Mucosa of descending colon (tissue), 3 donors: ENCODE measurements at places on chromosomes 6 and 20. TPM values are rescaled to one million over a fixed set of nuclear protein-coding genes. Genes with fewer than 3 reads are reported as not detected.

Gene FAM162B
- total RNA-seq, result 0.76 TPM

Gene KPNA5
- total RNA-seq, result 5.5 TPM

Gene TOX2
- 2.9 TPM for total RNA-seq

Gene FNDC11
- total RNA-seq, result 0.25 TPM

Gene HLA-DQA2
- total RNA-seq, result not detected

Gene OR2J2
- not detected for total RNA-seq

Gene PLEKHG1
- total RNA-seq, result 29.1 TPM

Gene MUC22
- total RNA-seq, result not detected

Gene PHACTR1
- 3.1 TPM for total RNA-seq

DNA sequence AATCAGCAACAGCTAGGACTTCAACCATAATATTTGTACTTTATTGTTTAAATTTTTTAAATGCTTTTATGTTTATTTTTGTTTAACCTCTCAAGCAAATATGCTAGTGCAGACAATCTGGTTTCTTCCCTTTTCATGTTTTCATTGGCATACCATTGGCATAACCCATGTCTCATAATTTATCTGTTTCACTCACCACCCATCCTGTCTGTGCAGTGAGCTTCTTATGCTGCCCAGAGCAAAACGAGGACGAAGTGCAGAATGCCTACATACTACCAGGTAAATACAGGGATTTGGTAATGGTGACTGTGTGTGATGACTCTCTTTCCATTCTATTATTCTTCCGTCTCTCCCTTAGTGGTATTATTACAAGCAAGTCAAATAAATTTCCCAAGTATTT is 361.4 kb upstream of the KCNQ5 start:
- no peak for DNase-seq

DNA sequence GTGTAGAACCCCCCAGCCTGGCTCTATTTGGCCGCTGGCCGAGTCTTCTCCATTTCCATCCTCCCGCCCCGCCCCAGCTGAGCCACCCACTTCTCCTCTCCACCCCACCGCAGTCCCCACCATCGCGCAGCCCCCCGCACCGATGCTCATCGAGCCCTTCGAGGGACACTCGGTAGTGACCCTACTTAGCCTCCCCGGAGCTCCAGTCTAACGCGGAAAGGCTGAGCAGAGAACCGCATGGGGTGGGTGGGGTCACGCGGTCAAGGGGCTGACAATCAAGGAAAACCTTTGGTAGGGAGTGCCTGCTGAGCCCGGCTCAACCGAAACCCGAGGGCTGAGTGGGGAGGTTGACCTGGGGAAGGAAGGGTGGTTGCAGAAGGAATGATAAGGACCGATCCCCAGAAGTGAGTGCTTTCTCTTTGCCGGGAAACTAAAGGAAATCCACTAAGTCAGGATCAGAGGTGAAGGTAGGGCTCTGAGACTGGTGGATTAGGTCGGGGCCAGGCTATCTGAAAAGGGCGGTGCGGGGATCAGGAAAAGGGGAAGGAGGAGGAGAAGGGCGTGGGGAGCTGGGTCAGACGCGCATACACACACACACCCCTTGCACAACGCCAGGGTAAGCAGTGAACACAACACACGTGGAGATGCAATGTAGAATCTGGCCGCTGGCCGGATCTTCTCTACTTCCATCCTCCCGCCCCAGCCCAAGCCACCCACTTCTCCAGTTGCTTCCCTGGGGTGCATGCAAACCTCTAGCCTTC is 49.8 kb downstream of the CPXM1 start:
- DNase-seq, result peak; percentile 48

DNA sequence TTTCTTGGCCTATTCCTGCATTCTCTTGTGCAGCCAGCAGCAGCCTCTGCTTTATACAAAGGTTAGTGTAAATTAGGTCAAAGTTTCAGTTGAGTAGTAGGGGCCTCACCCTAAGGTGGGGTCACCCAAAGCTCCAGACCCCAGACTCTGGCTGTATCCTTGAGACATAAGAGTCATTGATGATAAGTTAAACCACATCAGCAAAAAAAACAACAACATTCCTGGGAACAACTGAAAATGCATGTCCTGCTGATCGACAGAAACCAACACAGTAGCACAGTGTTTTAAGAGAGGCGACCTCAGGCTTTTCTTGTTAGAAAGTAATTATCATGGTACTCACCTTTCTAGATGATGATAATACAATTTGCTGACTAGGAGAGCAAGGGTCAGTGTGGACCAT is 52.6 kb downstream of the TFAP2A start:
- DNase-seq, result no peak

DNA sequence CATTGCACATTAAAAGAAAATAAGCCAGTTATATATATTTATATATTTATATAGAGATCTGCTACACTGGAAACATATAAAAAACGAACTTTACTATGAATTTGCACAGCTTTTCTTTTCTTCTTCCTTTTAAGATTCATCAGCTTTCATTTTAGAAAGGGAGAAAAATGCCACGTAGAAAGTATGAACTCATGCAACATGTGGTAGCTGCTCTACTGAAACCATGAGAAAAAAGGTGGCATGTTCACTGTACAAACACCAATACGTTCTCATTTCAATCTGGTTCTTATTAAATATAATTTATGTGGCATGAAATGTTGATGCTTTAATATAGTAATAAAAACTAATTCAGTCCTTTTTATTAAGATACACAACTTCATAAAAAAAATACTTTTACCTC is 68.8 kb upstream of the THEMIS start:
- DNase-seq, result no peak

- DNase-seq, result no peak
Measured at GRCh38 chr20:20697325-20697845, 15.1 kb downstream of the RALGAPA2 start.

GRCh38 chr20:18436847-18437246 is 30.0 kb downstream of the DZANK1 start:
- DNase-seq, result no peak

GRCh38 chr6:40912158-40912946 is 126.7 kb downstream of the UNC5CL start:
- DNase-seq, result no peak

GRCh38 chr6:108168501-108169463 is 3.0 kb downstream of the NR2E1 start:
- peak; percentile 32 for DNase-seq

- DNase-seq, result no peak
Measured at GRCh38 chr6:123632641-123633040, 4.1 kb downstream of the TRDN start.

- no peak for DNase-seq
Measured at GRCh38 chr6:164085091-164086075, 670.9 kb downstream of the QKI start.

DNA sequence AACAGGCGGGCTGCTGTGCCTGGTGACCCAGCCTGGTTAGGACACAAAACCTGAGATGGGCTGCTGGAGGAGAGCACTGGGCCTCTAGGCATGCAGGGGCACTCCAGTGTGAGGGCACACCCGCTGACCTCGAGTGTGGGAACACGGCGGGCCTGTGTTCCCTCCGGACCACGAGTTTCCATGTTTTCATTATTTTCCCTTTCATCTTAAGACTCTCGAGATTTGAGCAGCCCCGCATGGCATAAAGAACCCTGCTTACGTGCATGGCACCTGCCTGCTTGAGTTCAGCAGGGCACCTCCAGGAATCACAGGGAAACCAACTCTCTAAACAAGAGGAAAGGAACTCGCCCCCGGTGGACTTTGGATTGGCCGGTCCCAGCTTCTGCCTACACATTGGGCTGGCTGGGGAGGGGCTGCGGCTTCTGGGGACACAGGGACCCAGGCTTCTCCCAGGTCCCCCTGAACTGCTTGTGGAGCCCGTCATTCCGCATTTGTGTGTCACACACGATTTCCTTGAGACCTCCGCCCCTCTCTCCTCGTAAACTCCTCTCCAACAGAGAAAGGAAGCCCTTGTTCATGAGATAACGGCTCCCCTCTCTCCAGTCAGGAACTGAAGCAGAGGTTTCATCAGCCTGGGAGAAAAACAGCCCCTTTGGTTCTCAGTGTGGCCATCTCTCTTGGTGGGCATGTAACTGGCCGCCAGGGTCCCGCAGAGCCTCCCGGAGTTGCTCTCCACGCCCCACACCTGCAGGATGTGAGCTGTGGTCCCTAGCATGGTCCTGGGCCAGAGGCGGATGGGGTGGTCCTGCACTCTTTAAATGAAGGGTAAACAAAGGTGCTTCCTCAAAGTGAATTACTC is 181.8 kb downstream of the TTLL2 start:
- DNase-seq, result peak; percentile 45

DNA sequence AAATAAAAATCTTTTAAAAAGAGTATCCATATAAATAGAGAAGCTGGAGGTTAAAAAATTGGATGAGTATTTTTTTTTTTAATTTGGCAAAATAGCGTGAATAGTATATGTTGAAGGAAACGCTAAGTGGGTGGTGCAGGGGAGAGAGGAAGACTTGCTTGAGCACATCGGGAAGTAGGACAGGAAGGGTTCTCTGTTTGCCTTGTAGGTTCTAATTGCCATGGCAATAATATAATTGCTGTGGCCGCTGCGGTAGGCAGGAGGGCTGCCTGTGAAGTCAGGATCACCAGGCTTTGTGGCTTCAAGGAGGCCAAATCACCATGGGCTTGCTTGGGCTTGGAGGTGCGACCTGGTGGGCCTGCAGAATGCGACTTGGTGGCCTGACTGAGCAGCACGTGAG is 35.1 kb downstream of the IGF2R start:
- DNase-seq, result no peak

DNA sequence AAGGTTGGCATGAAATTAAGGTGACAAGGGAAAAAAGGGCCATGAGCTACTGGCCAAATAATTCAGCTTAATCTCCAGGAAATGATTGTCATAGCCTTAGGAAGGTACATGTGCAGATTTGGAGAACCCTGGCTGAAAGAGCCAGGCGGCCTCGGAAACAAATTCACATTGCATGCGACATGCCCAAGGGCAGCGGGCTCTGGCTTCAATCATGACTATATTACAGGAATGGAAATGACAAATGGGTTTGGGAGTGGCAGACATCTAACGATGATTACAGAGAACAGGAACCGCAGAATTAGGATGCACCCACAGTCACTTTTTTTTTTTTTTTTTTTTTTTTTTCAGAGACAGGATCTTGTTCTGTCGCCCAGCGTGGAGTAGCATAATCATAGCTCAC is 112.4 kb upstream of the SALL4 start:
- no peak for DNase-seq

GRCh38 chr6:74369556-74369993 is 673.6 kb downstream of the CD109 start:
- no peak for DNase-seq

DNA sequence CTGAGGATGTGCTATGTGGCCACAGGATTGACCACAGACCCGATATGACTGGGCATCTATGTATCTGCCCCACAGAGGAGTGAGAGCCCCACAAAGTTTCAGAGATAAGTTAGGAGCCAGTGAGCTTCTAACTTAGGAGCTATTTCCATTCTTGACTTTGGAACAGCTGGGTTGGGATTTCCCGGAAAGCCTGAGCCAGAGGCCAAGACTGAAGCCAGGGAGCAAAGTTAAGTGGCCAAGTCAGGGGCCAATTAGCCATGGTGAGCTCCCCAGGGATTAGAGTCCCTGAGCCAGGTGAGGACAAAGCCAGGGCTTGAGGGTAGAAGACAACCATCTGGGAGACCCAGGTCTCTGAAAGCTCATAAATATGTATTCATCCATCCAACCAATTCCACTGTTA is 143.6 kb downstream of the MAFB start:
- DNase-seq, result no peak

GRCh38 chr20:51802170-51802751 is at the start of gene SALL4:
Gene SALL4 (minus strand): TSS chr20:51802521. CDS start chr20:51802408, 113 bp downstream.
- no peak for DNase-seq

- DNase-seq, result no peak
Measured at GRCh38 chr6:137792160-137793033, 74.7 kb upstream of the TNFAIP3 start.

GRCh38 chr6:64411226-64411625 is 775.6 kb downstream of the PHF3 start:
- no peak for DNase-seq

DNA sequence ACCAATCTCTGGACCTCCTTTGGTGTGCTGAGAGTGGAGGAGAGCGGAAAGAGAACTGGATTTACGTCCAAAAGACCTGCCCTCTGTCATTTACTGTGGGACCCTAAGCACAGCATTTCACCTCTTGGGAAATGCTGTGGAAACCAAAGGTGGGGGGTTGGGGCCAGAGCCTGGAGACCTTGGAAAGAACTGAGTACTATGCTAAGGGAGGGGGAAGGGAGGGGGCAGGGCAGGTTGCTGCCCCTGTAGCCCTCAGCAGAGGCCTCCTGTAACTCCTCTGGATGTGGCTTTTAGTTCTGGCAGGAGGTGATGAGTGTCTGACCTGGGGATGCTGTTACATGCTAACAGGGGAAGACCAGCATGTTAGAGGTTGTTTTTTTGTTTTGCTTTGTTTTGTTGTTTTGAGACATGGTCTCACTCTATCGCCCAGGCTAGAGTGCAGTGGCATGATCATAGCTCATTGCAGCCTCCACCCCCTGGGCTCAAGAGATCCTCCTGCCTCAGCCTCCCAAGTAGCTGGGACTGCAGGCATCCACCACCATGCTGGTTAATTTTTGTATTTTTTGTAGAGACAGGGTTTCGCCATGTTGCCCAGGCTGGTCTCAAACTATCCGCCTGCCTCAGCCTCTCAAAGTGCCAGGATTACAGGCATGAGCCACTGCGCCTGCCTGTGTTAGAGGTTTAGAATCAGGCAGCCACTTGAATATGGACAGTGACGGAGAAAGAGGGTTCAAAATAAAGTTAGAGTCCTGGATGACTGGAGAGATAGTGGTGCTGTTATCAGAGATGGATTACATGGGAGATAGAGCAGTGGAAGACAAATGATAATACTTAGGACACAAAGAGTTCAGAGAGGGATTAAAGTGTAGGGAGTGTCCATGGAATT is 18.4 kb upstream of the PARD6B start:
- no peak for DNase-seq

GRCh38 chr6:170006900-170007467 is 255.6 kb downstream of the ERMARD start:
- no peak for DNase-seq

DNA sequence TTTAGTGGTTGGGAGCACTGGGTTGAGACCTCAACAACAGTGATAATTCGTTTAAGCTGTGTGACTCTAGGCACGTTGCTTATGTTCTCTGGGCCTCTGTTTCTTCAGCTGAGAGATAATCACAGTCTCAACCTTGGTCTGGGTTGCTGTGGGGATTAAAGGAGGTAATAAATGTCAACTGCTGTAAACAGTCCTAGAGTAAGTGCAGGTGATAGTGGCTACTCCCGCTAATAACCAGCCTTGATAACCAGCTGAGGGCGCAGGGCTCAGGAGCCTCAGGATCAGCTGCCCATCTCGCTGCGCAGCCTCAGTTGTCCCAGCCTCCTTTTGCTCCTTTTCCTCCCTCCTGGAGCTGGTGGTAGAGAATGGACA is 58.0 kb downstream of the JARID2 start:
- no peak for DNase-seq

DNA sequence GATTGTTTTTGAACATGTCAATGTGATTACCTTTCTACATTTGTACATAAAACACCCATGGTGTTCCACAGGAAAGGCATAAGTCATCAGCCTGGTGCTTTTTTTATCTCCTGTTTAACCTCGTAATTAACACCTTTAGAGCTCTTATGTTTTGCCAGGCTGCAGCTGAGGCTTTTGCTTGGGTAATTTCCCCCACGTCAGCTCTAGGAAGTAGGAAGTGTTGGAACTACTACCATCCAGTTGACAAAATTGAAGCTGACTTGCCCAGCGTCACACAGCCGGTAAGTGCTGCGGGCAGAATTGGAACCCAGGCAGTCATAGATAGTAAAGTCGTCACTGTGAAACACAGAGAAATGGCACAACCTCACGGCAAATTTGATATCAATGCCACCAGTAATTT is 86.6 kb upstream of the BMP2 start:
- no peak for DNase-seq
